Stimulated activated CD8-positive, alpha-beta memory T cell treated with anti-CD3 and anti-CD28 coated beads, Interleukin-15, amount 100 ng/mL, for 4 hours (primary cell): ENCODE measurements at places on chromosomes 1 and 21.
A peak's percentile ranks its signal among the peaks of the same experiment; 100 is the strongest.

DNA sequence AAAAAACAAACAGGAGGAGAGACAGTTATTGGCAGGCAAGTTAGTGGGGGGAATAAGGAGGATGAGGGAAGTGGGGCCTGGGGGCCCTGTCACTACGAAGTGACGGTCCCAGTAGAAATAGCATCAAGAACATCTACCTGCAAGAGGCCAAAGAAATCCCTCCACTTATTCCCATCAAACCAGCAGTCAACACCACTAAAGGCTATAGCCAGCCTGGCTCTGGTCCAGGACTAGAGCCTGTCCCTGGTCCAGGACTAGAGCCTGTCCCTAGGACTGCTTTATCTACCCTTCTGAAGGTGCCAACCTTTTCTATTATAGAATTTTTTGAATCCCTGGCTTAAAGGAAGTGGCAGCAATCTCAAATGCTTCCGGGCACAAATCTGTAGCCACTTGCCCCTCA is 3.2 kb downstream of the KLF18 start:
- DNase-seq: no peak

DNA sequence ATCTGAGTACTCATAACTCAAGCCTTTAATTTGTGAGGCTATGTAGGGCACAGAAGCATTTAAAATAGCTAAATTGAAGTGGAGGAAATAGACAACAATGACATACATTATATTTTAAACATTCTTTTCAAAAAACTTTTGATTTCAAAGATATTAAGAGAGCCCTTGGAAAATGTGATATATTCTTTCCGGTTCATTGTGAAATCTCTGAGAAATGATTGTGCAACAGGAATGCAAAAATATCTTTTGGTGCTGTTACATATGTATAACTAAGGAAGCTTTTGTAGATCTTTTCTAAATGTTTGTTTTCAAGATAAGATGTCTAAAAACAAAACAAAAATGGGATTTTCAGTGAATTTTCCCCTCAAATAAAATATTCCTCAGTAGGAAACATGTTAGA is 185.2 kb downstream of the LEPR start:
- DNase-seq: no peak

- no peak for DNase-seq
These were observed 76.7 kb upstream of the KCNK2 start for GRCh38 chr1:215005656-215006345.

GRCh38 chr1:167812972-167813371 is 91.2 kb downstream of the MPZL1 start:
- DNase-seq: no peak

- no peak for DNase-seq
These were observed 30.4 kb downstream of the PRRX1 start for GRCh38 chr1:170694172-170694926.

- no peak for DNase-seq
These were observed 38.2 kb downstream of the PTPRC start for GRCh38 chr1:198677027-198677426.

DNA sequence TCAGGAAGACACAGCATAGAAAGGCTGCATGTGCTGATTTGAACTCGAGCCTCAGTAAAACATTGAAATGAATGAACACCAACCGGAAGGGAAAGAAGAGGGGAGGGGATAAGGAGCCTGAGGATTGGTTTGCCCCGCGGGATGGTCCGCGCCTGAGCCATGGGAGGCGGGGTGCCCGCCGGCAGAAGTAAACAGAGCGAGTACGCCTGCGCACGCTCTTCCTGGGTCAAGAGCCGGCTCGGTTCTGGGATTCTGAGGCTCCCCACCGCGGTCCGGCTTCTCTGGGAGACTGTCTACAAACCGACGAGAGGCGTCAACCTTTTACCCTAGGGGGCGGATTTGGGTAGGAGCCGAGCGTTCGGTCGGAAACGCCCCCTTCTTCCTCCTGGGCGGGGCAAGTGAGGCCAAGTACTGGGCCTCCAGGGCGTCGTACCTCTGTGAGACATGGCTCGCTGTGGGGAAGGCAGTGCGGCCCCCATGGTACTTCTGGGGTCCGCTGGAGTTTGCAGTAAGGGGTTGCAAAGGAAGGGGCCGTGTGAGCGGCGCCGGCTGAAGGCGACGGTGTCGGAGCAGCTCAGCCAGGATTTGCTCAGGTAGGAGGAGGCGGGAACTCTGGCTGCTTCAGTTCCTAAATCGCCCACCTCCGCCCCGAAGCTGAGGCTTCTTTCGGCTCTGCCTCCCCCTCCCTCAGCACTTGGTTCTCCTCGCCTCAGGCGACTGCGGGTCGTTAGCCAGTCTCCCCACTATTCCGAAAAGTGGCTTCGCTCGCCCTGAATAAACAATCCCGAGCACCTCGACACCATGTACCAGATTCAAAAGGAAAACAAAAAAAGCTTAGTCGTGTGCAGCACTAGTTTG is at the start of gene BTBD8:
TSS of gene BTBD8 (plus strand) at position 218 of the 858 bp plus-strand sequence. CDS start at position 445, 227 bp downstream.
- DNase-seq: peak; percentile 71
